ENCODE measurements at places on chromosomes 4 and X.

DNA sequence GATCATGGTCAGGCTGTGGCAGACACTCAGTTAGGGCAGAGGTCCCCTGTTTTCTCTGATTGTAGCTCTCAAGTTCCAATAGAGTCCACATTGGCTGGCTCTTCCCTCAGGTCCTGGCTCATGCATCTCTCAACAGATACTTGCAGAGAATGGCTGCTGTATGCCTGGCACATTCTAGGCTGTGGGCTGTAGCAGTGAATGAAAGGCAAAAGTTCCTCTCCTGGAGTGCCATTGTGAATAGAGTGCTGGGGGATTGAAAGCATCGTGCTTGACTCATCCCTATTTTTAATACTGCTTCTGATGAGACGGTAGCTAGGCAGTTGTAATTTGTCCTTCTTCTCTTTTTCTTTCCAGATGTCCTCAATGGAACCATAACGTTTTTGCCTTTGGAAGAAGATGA lies 5.5 kb downstream of the TRMT44 start:
- DNase-seq: no peak

- peak; percentile 55 for DNase-seq
Measured at GRCh38 chrX:35166023-35166422, 223.4 kb downstream of the FAM47B start.

DNA sequence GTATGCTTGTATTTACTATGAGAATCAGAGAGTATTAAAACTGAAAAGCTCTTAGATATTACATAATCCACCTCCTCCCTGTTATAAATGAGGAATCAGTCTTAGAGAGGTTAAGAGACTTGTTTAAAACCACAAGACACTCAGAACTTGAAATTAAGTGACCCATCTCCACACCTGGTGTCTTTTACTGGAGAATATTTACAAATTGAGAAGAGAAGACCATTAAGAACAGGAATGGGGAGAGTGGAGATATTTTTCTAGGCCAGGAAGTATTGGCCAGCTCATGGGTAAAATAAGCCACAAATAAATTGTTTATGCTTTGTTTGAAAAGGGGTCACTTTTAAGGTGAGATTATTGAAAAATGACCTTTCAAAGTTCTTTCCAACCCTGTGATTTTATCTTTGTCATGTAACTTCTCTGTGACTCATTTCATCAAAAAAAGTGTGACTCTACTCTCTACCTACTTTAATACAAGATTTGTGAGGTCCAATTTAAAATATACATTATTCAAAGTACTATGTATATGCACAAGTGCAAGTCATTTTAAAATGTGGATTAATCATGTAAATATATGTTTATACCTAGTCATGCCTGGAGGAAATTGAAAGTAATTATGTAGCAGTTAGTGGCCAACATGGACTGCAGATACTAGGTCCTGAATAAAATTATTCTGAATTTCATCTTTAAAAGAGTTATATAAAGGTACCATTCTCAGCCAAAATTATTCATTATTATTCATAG lies 15.9 kb upstream of the COX7B2 start:
- no peak for DNase-seq

GRCh38 chr4:41572516-41572915 lies 34.6 kb downstream of the LIMCH1 start:
- peak; percentile 19 for DNase-seq

GRCh38 chr4:187108845-187109244 lies 385.2 kb upstream of the FAT1 start:
- no peak for DNase-seq

DNA sequence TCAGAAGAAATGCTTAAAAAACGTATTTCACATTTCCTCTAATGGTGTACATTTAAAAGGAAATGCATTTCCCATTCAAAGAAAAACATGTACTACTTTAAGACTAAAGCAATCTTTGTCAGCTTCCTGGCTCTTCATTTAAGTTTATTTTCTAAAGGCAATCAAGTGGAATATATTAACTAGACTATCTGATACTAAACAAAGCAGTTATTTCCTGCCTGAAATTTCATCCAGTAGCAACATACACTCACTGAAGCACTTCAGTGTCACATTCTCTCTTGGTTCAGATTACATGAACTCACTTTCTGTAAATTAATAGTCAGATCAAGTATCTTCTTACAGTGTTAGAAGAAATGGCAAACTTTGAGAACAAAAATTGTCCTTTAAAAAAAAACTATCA lies 42.5 kb downstream of the LRBA start:
- peak; percentile 20 for DNase-seq

GRCh38 chr4:156771171-156771837 lies 200.3 kb downstream of the PDGFC start:
- DNase-seq: peak; percentile 87

GRCh38 chrX:1720836-1721235 lies 106.0 kb downstream of the ASMT start:
- DNase-seq: no peak

GRCh38 chr4:147594107-147594506 lies 23.1 kb upstream of the TMEM184C start:
- no peak for DNase-seq

- no peak for DNase-seq
Measured at GRCh38 chrX:131225078-131225477, 64.0 kb downstream of the IGSF1 start.

DNA sequence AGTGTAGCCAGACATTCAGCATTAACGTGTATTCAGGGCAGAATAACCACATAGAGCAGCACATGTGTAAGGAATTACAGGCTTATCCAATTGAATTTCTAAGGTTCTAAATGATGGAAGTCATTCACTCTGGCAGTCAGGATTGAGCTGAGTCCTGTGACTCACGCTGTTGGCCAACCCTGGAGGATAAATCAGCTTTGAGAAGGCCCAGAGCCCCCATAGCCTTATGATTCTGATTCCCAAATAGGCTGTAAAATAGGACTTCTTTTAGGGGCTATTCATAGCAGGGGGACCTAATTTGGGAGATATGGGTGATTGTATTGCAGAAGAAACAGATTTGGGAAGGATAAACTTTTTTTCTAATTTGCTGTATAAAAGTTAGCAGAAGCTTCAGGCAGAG lies 8.1 kb upstream of the HPF1 start:
- DNase-seq: no peak

DNA sequence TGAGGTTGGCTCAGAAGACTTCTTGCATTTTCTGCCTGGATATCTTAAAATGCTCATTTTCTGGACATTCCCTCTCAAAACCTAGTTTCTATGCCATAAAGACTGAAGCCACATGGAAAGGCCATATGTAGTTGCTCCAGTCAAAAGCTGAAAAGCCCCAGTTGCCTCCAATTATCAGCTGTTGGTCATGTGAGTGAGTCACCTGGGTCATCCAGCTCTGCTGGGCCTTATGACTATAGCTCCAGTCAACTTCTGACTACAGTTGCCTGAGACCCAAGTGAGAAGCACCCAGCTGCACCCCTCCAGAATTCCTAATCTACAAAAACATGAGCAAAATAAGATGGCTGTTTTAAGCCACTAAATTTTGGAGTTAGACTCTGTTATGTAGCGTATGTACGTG lies 41.9 kb downstream of the HELQ start:
- DNase-seq: no peak

DNA sequence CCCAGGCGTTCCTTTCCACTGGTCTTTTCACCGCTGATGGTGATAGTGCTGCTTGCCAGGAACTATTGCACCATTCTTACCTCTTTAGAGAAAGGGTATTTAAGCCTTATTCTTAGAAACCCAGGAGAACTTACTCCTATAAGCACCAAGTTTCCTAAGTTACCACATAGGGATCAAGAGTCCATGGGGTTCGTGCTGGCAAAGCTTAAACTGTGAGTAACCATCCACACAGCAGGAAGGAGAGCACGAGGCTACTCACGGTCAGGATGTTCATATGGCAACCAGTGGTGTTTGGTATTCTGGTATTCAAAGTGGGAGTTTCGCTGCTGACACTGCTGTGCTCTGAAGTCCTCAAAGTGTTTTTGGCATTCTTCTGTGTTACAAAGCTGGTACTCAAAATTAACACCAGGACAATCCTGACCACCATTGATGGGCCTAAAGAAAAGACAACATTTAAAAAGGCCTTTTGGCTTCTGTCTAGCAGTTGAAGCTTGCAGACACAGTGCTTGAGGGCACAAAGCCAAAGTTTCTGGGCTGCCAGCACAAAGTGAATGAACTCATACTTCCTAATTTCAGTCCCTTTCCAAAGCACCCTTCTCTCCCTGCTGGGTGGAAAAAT lies 256.9 kb downstream of the ADAMTS3 start:
- DNase-seq: peak; percentile 93

GRCh38 chr4:3041192-3042142 lies 32.9 kb downstream of the HTT-AS start:
- DNase-seq: peak; percentile 77

GRCh38 chr4:139794158-139794954 lies 128.7 kb downstream of the MGST2 start:
- no peak for DNase-seq

- no peak for DNase-seq
Measured at GRCh38 chrX:1485033-1485432, 32.3 kb upstream of the ASMTL start.

DNA sequence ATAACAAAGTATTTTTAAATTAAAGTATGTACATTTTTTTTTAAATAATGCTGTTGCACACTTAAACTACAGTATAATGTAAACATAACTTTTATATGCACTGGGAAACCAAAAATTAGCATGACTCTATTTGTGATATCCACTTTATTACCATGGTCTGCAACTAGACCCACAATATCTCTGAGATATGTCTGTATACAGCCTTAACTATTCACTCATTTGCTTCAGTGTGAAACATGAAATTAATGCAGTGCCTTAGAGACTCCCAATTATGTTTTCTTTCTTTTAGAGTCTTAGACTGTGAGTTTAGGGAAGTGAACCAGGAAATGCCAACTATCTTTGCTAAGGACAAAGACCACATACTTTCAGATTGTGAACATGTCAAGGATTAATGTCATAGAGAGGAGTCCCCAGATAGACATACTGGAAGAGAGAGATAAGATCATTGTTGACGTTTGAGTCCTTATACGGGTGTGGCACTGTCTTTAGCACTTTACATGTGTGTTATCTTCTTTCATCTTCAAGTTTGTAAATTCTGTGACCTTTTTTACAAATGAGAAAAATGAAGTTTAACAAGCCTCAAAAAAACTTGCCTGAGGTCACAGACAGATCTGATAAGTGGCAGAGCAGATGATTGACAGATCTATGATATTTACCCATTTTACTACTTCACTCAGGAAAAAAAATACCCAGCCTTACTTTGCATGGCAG lies 23.2 kb downstream of the CXorf58 start:
- DNase-seq: no peak

GRCh38 chrX:155027509-155028066 lies 944 bp downstream of the FUNDC2 start:
- DNase-seq: peak; percentile 37

DNA sequence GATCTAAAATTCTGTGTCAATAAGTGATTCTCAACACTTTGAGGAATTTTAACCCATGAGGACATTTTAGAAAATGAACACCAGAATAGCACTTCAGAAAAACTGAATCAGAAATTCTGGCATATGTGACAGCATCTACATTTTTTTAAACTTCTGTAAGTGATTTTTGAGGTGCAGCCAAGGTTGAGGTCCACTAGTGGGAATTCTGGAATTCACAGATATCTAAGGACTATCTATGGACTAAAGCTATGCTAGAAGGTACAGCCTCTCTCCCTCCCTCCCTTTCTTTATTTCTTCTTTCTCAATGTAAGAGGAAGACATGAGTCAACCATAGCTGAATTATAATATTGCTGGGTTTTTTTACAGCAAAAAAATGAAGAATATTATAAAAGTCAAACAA lies 508.2 kb upstream of the ATOH1 start:
- no peak for DNase-seq

GRCh38 chrX:145817331-145818185 lies at the start of gene SLITRK2:
TSS of gene SLITRK2 (plus strand) at chrX:145817829. CDS start at chrX:145822426, 4,597 bp downstream.
- peak; percentile 22 for DNase-seq

GRCh38 chr4:137422666-137423065 lies 109.6 kb downstream of the PCDH18 start:
- no peak for DNase-seq

DNA sequence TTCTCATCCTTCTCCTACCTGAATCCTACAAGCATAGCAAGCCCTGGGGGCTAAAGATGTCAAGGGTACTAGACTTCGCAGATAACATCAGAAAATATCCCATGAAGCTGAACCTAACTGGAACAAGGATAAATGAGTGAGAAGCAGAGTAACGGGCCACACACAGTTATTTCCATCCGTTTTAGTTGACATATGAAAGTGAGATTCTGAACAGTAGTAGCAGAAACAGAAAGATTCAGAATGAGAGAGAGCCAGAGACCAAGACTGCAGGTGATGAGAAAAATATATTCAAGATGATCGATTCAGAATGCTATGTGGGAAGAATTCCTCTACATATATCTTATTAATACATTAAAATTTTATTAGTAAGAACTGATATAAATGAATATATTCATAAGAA lies 165.1 kb downstream of the TSPAN5 start:
- DNase-seq: no peak

- DNase-seq: no peak
Measured at GRCh38 chr4:98311656-98312055, 50.5 kb downstream of the RAP1GDS1 start.

DNA sequence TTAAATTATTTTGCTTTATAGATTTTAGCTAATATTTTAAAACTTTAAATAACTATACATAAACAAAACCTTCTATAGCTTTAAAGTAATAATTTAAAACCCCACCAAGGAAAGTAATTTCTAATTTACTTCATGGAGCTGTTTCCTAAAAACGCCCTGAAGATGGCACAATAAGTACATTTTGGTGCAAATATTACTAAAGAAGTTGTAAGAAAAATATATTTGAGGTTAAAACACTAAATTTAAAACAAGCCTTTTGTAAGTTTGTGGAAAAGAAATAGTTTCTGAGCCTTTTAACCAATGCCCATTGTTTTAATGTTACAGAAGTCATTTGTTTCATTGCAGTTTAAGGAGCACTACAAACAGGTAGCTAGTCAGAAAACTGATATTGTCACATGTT lies 137.4 kb upstream of the AGA start:
- peak; percentile 7 for DNase-seq

GRCh38 chr4:25811374-25811690 lies 51.5 kb downstream of the SEL1L3 start:
- peak; percentile 73 for DNase-seq

GRCh38 chrX:50865311-50865710 lies 45.2 kb upstream of the BMP15 start:
- DNase-seq: no peak

GRCh38 chrX:30196322-30196721 lies 19.0 kb upstream of the MAGEB2 start:
- peak; percentile 10 for DNase-seq

DNA sequence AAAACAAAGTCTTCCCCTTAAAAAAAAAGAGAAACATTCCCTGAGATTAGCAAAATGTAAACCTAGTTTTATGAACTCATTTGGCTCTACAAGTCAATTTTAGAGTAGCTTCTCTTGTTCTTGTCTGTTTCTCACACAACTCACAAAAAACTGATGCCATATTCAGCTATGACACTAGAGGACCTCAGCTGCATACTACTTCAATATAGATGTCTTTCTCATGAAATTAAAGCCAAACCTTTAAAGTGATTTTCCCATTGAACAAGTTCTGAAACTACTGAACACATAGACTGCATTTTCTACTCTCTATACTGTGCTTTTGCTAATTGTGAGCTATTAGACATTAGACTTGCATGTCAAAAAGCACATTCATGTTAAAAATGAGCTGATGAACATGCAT lies 49.8 kb downstream of the TBCK start:
- DNase-seq: peak; percentile 67
